Posterior cingulate gyrus (tissue), 11 donors: ENCODE measurements at places on chromosomes 2 and 18.

DNA sequence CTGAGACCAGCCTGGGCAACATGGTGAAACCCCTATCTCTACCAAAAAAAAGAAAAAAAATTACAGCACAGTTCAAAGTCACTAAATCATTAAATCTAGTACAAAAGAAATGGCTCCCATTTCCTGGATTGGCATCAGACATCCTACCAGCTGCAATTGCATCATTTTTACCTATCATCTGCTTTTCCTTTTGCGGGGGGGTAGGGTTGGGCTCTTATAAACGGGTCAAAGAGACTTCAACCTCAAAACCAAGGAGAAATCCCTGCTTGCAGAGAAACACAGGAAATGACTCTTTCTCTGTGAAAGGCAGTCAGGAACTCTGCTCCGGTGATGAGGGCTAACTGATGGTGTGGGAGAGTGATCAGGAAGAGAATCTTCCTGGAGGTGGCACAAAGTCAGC is 45.3 kb upstream of the RFX8 start:
- DNase-seq, result no peak

DNA sequence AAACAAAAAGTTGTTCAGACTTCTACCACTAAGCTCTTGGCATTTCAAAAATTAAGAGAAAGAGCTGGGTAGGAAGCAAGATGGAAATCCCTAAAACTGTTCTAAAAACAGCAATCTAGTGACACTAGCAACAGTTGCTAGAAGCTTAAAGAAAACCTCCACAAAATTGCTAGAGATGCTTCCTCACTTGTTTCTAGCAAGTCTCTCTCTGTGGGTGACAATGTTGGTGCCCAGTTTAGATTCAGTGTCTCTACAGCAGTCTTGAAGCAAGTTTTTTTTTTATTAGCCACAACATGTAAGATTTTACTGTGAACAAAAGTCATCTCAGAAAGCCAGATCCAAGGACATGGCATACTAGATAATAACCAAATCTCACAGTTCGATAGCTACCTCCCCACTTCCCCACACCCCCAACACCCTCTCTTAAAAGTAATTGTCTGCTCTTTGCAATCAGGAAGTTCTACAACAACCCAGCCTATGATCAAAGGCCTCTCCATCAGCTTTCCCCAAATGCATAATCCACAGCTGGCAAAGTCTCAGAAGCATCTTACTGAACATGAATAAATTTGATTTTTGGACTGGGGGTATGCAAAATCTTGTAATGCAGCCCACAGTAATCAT is 70.0 kb downstream of the ANKRD44 start:
- no peak for DNase-seq

- no peak for DNase-seq
Observed at GRCh38 chr2:162092008-162092390, 18.0 kb upstream of the DPP4 start.

DNA sequence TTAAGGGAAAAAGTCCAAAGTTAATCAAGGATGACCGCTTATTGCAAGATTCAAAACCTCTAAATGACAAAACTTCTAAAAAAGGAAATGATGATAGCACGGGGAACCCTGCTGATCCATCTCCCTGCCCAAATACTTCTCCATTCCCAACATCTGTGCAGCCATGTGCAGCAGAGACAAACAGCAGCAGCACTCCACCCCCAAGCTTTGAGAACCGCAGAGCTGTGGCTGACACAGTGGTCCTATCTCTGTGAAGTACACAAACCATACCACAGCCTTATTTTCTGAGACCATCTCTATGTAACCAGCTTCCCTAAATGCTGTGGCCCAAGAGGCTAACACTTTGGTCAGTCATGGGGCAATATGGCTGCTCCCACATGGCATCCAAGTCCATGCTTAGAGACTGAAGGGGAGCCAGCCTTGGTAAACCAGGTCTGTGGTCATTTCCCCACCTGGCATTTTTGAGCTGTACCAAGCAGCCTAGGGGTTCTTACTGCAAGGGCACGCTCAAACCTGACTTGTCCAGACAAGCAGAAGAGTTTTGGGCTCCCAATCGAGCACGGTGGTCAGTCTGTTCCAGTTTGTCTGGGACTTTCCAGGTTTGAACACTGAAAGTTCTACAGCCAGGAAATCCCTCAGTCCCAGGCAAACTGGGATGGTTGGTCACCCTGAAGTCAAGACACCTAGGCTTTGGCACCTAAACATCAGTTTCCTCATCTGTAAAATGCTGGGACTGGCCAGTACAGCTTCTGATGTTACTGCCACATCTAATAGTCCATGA is 17.1 kb upstream of the NFE2L2 start:
- DNase-seq, result no peak

- no peak for DNase-seq
Observed at GRCh38 chr2:210226223-210226622, 976 bp upstream of the ACADL start.

DNA sequence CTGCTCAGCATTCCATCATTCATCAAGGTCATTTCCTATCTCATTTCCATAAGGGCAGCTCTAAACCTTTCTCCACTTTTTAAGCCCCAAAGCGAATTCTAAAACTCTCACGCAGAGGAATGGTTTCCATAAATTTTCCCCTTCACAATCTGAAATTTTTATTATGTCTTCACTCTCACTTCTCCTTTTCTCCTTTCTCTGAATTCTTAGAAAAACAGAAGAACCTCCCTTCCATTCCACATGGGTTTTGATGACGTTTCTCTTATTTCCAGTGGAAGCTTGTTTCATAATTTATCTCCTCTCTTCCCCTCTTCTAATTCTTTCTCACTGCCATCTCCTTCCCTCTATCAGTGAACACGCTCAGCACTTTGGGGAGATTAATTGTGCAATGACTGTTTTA is 97.3 kb downstream of the SPATS2L start:
- DNase-seq, result no peak
